ENCODE measurements at places on chromosomes 6 and 20. TPM values are rescaled to one million over a fixed set of nuclear protein-coding genes. Genes with fewer than 3 reads are reported as not detected.

The ME1 gene
- 0.14 TPM for polyA plus RNA-seq

DNA sequence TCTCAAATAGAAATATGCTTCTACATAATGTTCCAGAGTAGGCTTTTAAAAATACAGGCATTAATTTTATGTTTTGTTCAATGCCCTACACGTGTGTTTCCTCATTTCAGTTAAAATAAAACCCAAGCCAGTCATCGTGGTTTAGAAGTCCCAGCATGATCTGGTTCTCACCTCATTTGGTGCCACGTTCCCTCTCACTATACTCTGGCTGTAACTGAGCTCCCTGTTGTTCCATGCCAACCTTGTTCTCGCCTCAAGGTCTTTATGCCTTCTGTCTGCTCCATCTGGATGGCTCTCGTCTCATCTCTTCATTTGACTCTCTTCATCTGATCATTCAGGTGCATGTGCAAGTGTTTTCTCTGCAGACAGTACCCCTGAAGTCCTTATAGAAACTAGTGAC is 32.6 kb downstream of the HDGFL1 start:
- no peak for DNase-seq
- H3K4me1 ChIP-seq: no peaks in the 10 kb centered on the region
- H3K27me3 ChIP-seq: no peaks in the 10 kb centered on the region

The GPR6 gene
- not detected for polyA plus RNA-seq

The AURKA gene
- polyA plus RNA-seq: 0.81 TPM

The ANKRD60 gene
- not detected for polyA plus RNA-seq

The NPBWR2 gene
- polyA plus RNA-seq: not detected

DNA sequence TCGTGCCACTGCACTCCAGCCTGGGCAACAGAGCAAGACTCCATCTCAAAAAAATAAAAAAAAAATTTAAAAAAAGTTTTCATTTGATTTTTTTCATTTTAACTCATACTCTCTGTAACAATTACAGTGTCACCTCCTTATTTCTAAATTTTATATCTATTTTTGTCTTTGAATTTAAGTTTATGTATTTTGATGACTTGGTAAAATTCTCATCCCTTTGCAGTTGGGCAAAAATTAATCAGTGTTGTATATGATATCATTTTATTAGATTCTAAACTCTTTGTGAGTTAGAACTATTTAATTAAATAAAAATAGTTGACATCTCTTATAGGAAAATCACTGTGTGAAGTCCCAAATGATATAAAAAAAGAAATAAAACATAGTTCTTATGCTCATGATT is 270.7 kb downstream of the PLCB1 start:
- no peak for DNase-seq
- H3K4me3 ChIP-seq: no peak overlapping the region
- no peaks in the 10 kb centered on the region for H3K27me3 ChIP-seq
- no peak overlapping the region for H3K27ac ChIP-seq

The HMGN4 gene
- 154 TPM for polyA plus RNA-seq

The F13A1 gene
- 0.06 TPM for polyA plus RNA-seq

- peaks cover 99% of the 10 kb centered on the region for H3K4me1 ChIP-seq
Observed at GRCh38 chr6:158808442-158808833, 10.7 kb downstream of the EZR start.

GRCh38 chr20:51641866-51642265 is 99.3 kb upstream of the NFATC2 start:
- no peaks in the 10 kb centered on the region for H3K36me3 ChIP-seq
- no peaks in the 10 kb centered on the region for H3K27me3 ChIP-seq
- no peak overlapping the region for H3K27ac ChIP-seq
- no peak overlapping the region for H3K4me3 ChIP-seq

The HLA-DPB1 gene
- polyA plus RNA-seq: 50.5 TPM

- no peak overlapping the region for H3K27ac ChIP-seq
- no peak overlapping the region for H3K4me3 ChIP-seq
- no peaks in the 10 kb centered on the region for H3K4me1 ChIP-seq
- H3K27me3 ChIP-seq: no peaks in the 10 kb centered on the region
Observed at GRCh38 chr6:7214468-7214867, 98.5 kb downstream of the SSR1 start.

GRCh38 chr6:127085181-127085580 is 33.3 kb upstream of the RSPO3 start:
- H3K36me3 ChIP-seq: no peaks in the 10 kb centered on the region
- no peak overlapping the region for H3K27ac ChIP-seq
- H3K4me1 ChIP-seq: no peaks in the 10 kb centered on the region
- H3K4me3 ChIP-seq: no peak overlapping the region
- no peaks in the 10 kb centered on the region for H3K27me3 ChIP-seq
- no peak for DNase-seq

DNA sequence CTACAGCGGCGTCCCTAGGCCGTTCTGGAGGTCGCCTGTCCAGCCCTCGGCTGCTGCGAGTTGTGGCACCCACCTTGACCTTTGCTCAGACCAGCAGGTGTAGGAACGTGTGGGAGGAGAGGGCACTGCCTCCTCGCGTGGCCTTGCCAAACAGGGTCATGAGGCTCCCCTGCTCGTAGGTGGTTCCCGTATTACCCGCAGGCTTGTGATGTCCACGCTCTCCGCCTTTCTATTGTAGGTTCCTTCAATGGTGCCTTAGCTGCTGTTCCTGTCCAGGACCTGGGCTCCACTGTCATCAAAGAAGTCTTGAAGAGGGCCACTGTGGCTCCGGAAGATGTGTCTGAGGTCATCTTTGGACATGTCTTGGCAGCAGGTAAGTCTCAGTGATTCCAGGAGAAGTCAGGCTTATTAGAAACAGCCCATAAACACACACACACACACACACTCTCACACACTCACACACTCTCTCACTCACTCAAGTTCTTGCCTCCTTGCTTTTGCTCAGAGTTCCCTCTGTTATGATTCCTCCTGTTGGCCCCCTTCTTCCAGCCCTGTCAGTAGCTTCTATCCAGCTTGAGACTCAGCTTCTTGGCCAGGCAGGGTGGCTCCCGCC is 942 bp downstream of the ACAT2 start:
- H3K27ac ChIP-seq: peak overlapping the region; percentile 94
- DNase-seq: peak; percentile 40
- peak overlapping the region; percentile 99 for H3K4me3 ChIP-seq
- H3K4me1 ChIP-seq: peaks cover 16% of the 10 kb centered on the region
- no peaks in the 10 kb centered on the region for H3K27me3 ChIP-seq
- peaks cover 24% of the 10 kb centered on the region for H3K36me3 ChIP-seq

- H3K4me3 ChIP-seq: no peak overlapping the region
- no peaks in the 10 kb centered on the region for H3K36me3 ChIP-seq
- H3K27ac ChIP-seq: no peak overlapping the region
- DNase-seq: no peak
- no peaks in the 10 kb centered on the region for H3K27me3 ChIP-seq
Observed at GRCh38 chr20:6480328-6481200, 286.9 kb upstream of the BMP2 start.

DNA sequence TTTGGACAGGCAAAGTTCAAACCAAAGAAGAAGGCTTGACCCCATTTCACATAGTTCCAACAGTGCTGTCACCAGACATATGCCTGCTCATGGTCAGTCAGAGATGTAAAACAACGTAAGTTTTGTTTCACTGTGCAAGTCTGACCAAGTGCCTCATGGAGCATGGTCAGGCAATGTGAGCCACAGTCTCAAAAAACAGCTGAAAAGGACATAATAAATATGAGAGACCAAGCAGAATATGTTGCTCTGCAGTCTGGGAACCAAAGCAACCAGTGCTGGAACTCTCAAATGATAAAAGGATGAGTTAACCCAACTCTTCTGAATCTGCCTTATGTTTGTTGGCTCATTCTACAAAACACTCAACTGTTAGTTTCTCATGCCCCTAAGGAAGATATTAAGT is 39.9 kb upstream of the DST start:
- no peak for DNase-seq
- H3K4me3 ChIP-seq: no peak overlapping the region
- no peaks in the 10 kb centered on the region for H3K4me1 ChIP-seq
- H3K27me3 ChIP-seq: no peaks in the 10 kb centered on the region
- H3K36me3 ChIP-seq: no peaks in the 10 kb centered on the region

DNA sequence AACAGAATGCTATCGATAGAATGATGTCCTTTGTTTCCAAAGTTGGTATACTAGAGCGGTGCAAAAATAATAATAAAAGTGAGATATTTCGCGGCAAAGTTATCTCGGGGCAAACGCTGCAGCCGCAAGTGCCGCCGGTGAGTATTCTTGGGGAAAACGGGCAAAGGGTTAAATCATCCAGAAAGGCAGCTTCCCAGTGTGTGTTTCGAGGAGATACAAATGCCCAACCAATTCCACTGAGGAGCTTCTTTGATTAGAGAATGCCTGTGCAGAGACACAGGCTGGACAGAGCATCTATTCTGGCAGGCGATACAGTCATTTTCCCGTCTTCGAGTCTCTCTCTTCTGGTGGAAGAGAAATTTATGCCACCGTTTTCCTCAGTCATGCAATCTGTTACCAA is 58.0 kb upstream of the MPC1 start:
- peaks cover 16% of the 10 kb centered on the region for H3K4me1 ChIP-seq
- no peak overlapping the region for H3K27ac ChIP-seq
- H3K4me3 ChIP-seq: no peak overlapping the region
- no peak for DNase-seq
- H3K27me3 ChIP-seq: peaks cover 4% of the 10 kb centered on the region

DNA sequence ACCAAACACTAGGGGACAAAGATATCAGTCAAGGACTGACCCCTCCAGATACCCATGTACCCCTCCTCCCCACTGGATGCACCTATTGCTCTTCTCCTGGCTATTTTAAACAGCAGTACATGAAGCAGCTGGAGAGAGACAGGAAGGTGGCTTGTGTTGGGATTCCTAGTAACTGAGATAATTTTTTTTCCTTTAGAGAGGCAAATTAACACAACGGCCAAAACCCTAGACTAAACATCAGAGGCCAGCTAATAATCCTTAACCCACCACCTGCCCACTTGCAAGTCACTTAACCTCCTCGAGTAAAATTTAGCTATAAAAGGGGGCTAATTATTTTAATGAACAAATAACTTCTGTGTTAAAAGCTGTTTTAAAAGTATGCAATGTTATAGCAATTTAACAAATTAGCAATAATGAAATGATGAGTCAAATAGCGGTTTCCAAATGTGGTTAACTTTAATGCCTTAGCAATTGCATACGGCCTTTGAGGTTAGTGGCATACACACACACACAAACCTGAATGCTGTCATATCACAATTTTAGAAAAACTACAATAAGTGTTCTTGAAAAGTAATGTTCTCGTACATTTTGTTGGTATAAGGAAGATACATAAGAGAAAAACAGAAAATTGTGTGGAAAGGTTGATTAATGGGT is 151.7 kb downstream of the FRK start:
- no peak for DNase-seq
- H3K4me1 ChIP-seq: no peaks in the 10 kb centered on the region
- no peak overlapping the region for H3K27ac ChIP-seq
- no peaks in the 10 kb centered on the region for H3K36me3 ChIP-seq

GRCh38 chr6:47308198-47308517 is 1.5 kb downstream of the TNFRSF21 start:
- no peak overlapping the region for H3K27ac ChIP-seq
- no peaks in the 10 kb centered on the region for H3K27me3 ChIP-seq
- H3K36me3 ChIP-seq: no peaks in the 10 kb centered on the region
- peaks cover 12% of the 10 kb centered on the region for H3K4me1 ChIP-seq
- DNase-seq: no peak
- H3K4me3 ChIP-seq: no peak overlapping the region

DNA sequence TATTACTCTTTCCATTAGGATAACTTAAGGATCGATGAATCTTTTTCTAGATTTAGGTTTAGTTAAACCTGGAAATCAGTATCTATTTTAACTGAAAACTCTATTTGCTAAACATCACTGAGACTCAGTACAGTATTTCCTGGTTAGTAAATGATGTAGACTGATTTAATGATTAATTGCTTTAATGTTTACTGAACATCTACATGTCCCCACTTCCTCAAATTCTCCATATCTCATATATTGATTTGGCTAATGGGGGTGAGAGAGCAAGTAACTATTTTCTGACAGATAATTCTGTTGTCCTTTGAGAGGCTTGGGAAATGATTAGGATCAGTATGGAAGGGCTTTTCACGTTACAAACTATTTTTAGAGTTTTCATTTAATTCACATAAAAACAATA is 10.3 kb downstream of the MKKS start:
- H3K36me3 ChIP-seq: peaks cover 7% of the 10 kb centered on the region
- H3K4me1 ChIP-seq: no peaks in the 10 kb centered on the region

The EFCAB8 gene
- polyA plus RNA-seq: not detected

The COL12A1 gene
- polyA plus RNA-seq: not detected

GRCh38 chr20:33709398-33709797 is 10.7 kb downstream of the PXMP4 start:
- H3K27ac ChIP-seq: no peak overlapping the region
- H3K4me3 ChIP-seq: no peak overlapping the region
- DNase-seq: no peak
- no peaks in the 10 kb centered on the region for H3K27me3 ChIP-seq
- H3K36me3 ChIP-seq: peaks cover 35% of the 10 kb centered on the region

DNA sequence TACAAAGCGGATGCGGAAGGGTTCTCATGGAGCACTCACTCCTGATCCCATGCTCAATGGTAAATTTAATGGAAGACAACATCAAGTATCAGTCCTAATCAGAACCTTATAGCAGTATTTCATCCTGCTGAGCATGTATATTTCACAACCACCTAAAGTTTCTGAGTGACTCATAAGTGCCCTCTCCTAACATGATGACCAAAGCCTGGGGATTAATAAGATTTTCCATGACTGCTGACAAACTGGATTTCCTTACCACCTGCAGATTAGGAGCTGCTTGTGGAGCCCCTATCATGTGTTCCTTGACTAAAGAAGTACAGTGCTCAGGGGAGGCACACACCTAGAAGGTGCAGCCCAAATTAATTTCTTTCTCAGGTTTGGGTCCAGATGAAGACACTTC is 112.8 kb downstream of the INSM1 start:
- no peak for DNase-seq
- H3K36me3 ChIP-seq: no peaks in the 10 kb centered on the region
- H3K4me1 ChIP-seq: no peaks in the 10 kb centered on the region
- no peak overlapping the region for H3K4me3 ChIP-seq
- H3K27ac ChIP-seq: no peak overlapping the region
- H3K27me3 ChIP-seq: no peaks in the 10 kb centered on the region

- no peak overlapping the region for H3K27ac ChIP-seq
- H3K27me3 ChIP-seq: no peaks in the 10 kb centered on the region
- H3K4me1 ChIP-seq: peaks cover 22% of the 10 kb centered on the region
- no peak for DNase-seq
- H3K36me3 ChIP-seq: no peaks in the 10 kb centered on the region
- no peak overlapping the region for H3K4me3 ChIP-seq
Observed at GRCh38 chr6:28978133-28978491, 27.0 kb downstream of the ZNF311 start.

The IFT52 gene
- polyA plus RNA-seq: 27.4 TPM

The ADGRG6 gene
- polyA plus RNA-seq: not detected
